Germinal center (tissue), 1 donor: ENCODE measurements at places on chromosomes 3 and 15.
A peak's percentile ranks its signal among the peaks of the same experiment; 100 is the strongest.

DNA sequence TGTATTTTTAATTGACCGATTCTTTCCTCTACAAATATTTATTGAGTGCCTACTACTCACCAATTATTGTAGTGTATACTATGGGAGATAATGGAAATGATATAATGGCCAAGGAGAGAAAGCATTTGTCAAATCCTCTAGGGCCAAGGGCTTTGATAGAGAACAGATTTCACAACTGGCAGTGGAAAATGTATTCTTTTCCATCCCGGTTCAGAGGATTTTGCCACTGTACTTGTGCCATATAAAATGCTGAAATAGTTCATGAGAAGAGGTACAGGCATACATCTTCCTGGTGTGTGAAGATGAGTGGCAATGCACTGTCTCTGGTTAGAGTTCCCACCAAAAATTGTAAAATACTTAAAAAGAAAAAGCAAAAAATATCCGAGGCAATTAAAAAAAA lies 451.6 kb upstream of the TPRG1 start:
- no peak for DNase-seq

DNA sequence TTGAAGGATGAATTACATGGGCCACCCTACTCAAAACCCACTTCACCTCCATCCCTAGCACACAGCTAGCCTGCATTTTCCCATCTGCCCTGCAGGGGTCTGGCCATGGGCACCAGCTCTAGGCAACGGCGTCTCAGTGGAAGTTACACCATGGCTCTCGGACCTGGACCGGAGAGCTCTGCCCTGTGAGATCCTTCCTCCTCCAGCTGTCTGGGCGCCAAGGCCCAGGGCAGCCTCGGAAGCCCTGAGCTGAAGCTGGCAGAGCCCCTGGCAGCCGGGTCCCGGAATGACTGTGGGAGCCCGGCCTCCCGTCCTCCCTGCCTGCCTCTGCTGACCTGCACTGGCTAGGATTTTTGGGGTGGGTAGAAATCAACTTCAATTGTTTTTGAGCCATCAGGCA lies 98.9 kb downstream of the CHSY1 start:
- DNase-seq = peak; percentile 54

GRCh38 chr3:25456723-25457670 lies 28.9 kb downstream of the RARB start:
- DNase-seq = no peak

- DNase-seq = no peak
Measured at GRCh38 chr15:38782156-38782555, 217.5 kb upstream of the RASGRP1 start.

GRCh38 chr3:185797108-185797881 lies 27.5 kb downstream of the IGF2BP2 start:
- no peak for DNase-seq

DNA sequence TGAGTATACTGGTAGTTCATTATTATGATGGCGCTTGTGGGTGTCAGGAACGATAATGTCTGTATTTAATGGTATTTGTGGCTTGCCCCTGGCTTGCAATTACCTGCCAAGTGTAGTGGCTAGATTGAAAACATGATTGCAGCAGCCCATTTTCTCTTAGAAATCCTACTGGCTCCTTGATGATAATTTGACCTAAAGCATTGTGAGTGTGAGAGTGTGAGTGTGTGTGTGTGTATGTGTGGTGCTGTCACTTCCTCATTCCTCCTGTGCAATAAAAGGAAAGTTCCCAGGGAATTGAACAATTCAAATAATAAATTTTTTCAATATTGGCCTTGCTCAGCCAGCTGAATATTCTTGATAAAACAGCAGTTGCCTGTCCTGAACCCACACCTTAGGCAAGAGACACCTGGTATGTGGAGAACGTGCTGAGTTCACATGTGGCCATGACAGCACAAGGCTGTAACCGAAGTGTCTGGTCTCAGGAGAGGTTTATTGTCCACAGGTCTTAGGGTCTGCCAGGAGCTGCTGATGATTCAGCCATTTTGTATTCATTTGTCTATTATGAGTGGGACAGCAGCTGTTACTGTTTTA lies 193.3 kb downstream of the CD47 start:
- no peak for DNase-seq

GRCh38 chr3:65963787-65964677 lies 74.7 kb downstream of the MAGI1 start:
- DNase-seq = no peak

GRCh38 chr3:18428036-18428435 lies 2.9 kb upstream of the SATB1 start:
- DNase-seq = no peak

- no peak for DNase-seq
Measured at GRCh38 chr3:132326251-132326650, 9.0 kb downstream of the ACP3 start.

- DNase-seq = no peak
Measured at GRCh38 chr3:132549890-132550578, 47.0 kb upstream of the ACKR4 start.

GRCh38 chr3:53150247-53151085 lies 10.5 kb upstream of the PRKCD start:
- DNase-seq = no peak

- DNase-seq = peak; percentile 38
Measured at GRCh38 chr15:57866149-57866736, 159.7 kb downstream of the POLR2M start.

GRCh38 chr3:160455846-160456245 lies 6.3 kb upstream of the TRIM59 start:
- no peak for DNase-seq
